ENCODE measurements at places on chromosomes 1 and 21. TPM values are rescaled to one million over a fixed set of nuclear protein-coding genes. Genes with fewer than 3 reads are reported as not detected.

The TPTE gene
- total RNA-seq = not detected

The FCER1G gene
- not detected for total RNA-seq

The S100A2 gene
- 2.4 TPM for total RNA-seq

The MAP1LC3C gene
- total RNA-seq = 0.13 TPM

The KIF14 gene
- 1.3 TPM for total RNA-seq

The MT1HL1 gene
- not detected for total RNA-seq
